SHP77 (cell line): ENCODE measurements at places on chromosomes 3 and 15.

DNA sequence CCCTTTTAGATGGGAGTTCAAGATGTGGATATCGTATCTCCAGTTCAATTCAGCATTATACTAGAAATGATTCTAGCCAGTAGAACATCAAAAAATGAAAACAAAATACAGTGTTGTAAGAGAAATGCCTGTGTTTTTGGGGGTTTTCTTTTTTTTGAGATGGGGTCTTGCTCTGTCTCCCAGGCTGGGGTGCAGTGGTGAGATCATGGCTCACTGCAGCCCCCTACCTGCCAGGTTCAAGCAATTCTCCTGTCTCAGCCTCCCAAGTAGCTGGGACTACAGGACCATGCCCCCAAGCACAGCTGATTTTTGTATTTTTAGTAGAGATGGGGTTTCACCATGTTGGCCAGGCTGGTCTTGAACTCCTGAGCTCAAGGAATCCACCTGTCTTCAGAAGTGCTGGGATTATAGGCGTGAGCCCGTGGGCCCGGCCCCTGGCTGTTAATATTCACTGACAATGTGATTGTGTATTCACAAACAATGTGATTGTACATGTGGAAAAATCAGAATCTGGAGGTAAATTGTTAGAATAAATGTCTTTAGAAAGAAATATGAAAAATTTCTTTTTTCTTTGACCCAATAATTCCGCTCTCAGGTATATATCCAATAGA is 59.0 kb downstream of the ARIH1 start:
- no peak for DNase-seq

DNA sequence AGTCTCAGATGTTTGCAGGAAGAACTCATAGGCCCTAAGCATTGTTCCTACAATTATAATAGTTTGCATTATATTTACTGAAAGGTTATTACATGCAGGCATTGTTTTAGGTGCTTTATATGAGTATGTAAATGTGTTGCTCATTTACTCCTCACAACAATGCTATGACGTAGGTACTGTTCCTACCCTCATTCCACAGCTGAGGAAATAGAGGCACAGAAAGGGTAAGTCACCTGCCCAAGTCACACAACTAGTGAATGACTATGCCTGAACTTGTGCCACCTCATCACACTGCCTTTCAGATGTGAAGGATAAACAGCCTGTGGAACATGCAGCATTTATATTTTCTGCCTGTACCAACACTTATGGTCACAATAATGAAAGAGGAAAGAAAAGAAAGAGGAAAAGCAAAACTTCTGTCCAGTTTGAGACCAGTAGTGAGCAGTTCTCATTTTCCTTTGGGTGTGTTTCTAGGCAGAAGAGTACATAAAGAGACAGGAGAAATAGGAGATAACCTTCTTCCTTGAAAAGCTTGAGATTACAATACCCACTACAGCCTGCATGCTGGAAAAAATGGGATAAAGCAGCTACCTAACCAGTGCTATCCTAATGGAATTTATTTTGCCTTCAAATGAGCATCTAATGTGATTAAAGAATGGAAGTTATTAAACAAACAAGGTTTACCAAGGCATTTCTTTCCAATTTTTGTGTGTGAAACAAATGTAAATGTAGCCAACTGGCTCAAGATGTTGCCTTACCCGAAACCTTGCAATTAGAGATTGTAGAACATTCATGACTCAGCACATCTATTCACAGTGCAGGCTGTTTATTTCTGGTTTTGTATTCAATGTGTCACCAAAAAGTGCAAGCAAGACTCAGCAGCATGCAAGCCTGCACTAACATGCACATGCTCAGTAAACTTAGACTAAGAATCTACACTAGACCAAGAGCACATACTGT is 20.5 kb upstream of the ENTPD3 start:
- no peak for DNase-seq

DNA sequence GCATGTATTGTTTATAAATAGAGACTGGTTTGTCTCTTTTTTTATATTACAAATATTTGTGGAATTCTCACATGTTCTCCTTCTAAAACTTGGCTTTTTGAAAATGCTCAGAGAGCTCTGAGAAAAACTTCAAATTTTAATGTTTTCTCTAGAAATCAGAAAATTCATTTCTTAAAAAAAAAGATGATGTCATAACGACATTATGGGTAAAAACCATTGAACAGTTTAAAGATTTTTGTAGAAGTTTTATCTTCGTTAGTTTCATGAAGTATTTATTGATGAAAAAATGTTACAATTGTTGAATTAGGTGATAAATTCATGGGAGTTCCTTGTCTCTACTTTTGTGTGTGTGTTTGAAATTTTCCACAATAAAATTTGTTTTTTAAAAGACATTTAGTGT is 81.3 kb downstream of the SATB1 start:
- DNase-seq: no peak

DNA sequence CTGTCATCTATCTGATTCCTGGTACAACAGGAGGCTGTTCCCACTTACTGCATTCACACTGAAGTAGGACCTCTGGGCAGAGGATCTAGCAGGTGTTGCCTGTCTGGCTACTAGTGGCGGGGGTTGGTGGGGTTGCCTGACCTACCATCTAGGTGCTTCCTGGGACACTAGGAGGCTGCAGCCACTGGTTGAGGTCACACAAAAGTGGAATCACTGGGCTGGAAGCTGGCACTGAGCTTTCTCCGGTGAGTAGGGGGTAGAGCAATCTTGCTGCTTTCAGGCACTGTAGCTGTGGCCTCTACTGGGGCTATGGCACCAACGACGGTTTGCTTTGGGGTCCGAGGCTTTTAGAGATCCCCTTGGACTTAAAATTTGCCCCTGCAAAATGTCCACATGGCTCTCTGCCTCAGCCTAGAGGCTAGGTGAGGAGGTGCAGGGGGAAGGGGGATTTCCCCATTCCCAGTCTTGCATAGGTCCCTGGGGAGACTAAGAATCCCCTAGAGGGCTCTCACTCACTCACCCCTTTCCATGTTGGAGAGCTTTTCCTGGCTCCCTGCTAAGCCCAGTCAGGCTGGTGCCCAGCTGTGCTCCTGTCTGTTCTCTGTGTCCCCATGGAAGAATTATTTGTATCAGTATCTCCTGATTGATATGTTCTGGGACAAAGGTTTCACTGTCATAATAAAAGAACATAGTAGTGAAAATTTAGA is 397.7 kb upstream of the EPHA6 start:
- DNase-seq: no peak
